ENCODE measurements at places on chromosomes 11 and 22.
A peak's percentile ranks its signal among the peaks of the same experiment; 100 is the strongest.

GRCh38 chr11:17828311-17828751, 93.8 kb downstream of the KCNC1 start:
- DNase-seq: peak; percentile 25

DNA sequence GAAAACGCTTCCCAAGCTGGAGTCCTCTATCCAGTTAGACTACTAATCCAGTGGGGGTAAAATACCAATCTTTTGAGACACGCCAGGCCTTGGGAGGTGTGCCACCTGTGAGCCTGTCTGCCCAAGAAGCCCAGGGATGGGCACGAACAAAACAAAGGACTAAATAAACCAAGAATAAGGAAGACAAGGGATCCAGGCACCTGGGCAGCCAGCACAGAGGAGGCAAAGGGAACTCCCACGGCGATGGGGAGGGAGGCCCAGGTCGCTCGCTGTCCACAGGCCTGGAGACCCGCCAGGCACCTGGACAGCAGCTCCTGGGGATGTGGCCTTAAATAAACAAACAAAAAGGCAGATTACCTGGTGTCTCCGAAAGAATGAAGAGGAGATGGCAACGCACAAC, 31.4 kb downstream of the LRFN4 start:
- DNase-seq: no peak

DNA sequence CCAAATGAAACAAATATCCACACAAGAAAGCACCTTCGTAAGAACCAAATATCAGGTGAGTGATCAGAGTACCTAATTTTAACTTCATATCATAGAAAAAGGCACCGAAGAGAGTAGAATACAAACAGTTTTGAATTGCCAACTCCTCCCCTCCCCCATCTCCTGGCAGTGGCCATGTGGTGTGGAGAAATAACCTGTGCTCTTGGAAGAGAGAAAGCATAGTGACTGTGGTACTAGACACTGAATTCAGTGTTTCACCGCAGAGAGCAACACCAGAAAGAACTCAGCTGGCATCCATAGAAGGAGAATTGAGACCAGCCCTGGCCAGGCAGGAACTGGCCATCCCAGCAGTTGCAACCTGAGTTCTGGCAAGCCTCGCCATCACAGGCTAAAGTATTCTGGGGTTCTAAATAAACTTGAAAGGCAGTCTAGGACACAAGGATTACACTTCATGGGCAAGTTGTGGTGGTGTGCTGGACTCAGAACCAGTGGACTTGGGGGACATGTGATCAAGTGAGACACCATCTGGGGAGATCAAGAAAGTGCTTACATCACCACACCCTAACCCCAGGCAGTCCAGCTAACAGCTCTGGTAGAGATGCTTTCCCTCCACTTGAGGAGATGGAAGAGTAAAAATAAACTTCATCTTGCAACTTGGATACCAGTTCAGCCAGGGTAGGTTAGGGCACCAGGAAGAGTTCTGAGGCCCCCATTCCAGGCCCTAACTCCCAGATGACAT, 1003.2 kb downstream of the NTM start:
- no peak for DNase-seq

DNA sequence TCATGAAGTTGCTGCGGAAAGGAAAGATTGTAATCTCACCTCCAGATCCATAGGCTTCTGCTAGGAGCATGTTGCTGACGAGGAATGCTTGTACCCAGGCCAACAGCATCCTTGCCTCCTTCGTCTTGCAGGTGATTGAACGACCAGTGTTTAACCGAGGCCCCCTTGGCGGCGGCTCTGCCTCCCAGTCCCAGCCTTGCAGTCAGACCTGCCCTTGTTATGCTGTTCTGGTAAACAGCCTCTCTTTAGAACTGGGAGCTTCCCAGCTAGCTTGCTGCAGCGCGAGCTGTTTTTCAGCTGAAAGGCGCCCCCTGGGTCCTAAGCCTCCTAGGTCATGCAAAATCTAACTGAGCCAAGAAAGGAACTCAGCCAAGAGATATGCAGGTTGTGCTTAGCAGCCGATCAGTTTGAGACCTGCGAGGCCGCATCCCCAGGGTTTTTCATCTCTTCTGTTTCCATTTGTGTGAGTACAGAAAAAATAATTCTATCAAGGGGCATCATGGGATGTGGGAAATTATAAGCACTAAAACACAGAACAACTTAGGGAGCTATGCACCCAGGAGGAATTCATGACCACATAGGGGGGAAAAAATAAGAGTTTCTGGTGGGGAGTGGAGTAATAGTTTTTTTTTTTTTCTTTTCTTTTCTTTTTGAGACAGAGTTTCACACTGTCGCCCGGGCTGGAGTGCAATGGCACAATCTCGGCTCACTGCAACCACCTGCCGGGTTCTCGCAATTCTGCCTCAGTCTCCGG, at the start of gene PIK3IP1:
Gene PIK3IP1, minus strand, starts transcription at position 253 of the 754 bp plus-strand sequence. Its CDS starts 144 bp downstream, at position 109.
- peak; percentile 86 for DNase-seq

- no peak for DNase-seq
These were observed 18.0 kb downstream of the TP53AIP1 start for GRCh38 chr11:128924510-128925249.

GRCh38 chr11:25396847-25397246, 900.0 kb downstream of the LUZP2 start:
- no peak for DNase-seq

GRCh38 chr22:48090332-48090672, 1327.9 kb downstream of the TBC1D22A start:
- DNase-seq: no peak

GRCh38 chr22:50730941-50731661, 6.9 kb upstream of the ACR start:
- DNase-seq: no peak

- no peak for DNase-seq
These were observed 7.2 kb downstream of the ATG16L2 start for GRCh38 chr11:72821221-72821919.

GRCh38 chr11:19975414-19975990, 184.8 kb downstream of the DBX1 start:
- no peak for DNase-seq

GRCh38 chr11:114091516-114092397, 32.2 kb downstream of the ZBTB16 start:
- no peak for DNase-seq

DNA sequence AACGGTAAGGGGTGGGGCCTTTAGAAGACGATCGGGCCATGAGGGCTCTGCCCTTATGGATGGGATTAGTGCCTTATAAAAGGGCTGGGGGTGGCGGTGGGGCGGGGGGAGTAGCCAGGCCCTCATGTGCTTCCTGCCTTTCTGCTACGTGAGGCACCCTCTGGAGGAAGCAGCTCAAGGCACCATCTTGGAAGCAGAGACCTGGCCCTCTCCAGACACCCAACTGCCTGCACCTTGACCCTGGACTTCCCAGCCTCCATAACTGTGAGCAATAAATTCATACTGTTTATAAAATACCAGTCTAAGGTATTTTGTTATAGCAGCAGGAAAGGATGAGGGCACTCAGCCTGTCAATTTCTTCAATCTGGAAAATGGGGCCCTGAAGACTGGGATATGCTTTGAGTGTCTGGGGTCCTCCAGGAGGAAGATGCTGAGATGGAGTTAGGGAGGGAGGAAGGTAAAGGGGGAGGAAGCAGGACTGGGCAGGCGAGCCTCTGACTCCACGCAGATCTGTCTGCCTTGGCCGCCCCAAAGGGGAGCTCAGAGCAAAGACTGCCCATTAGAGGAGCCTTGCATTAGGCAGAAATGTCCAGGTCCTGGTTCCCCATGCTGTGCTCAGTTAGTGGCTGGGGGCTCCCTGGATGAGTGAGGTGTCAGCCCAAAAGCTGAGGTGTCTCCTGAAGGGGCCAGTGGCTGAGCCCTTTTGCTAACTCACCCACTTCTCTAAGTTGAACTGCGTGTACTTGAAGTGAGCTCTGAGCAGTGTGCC, 5.3 kb downstream of the CABP2 start:
- DNase-seq: no peak

DNA sequence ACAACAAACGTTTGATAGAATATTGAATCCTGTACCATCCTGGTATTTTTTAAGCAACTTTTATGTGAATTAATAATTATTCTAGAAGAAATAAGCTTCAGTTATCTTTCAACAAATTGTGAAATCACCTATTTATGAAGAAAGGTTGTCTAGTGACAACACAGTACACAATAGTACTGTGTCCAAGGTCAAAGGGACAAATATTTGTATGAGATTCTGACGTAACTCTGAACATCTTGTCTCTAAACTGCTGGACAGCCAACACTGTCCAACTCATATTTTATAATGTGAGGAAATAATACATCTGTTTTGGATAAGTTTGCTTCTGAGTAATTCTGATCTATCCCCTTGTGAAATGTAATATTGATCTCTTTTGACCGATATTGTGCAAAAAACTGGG, 18.9 kb downstream of the CASP5 start:
- DNase-seq: no peak

GRCh38 chr11:61157743-61158142, 3.5 kb downstream of the VPS37C start:
- DNase-seq: no peak

DNA sequence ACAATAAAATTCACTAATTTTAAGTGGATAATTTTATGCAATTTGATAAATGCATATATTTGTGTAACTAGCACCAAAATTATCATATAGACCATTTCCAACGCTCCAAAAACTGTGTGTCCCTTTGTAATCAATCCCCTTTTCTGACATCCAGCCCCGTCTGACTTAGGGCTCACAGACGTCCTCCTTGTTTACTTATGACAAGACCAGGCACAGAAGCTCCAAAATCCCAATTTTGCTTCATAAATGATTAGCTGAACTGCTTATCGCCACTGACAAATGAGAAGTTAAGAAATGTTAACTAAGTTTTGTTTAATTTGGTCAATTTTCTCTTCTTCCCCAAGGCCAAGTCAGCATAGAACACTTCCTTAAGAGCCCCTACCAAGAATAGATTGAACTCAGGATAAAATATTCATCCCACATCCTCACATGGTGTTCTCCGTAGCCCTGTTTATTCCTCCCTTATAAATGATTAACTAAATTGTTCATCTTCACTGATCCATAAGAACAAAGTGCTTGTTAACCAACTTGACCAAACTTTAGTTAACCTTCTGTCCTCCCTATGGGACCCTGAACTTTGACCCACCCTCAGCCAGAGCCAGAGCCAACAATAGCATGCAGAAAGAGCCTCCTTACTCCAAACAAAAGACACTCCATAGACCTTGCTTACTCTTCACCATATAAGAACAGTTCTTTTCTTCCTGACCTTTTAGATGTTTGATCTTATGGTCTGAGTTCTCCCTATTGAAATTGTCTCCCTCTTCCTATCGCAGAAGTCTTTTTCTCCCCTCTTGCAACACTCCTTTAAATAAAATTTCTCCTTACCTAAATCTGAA, 30.8 kb upstream of the GLYAT start:
- no peak for DNase-seq

DNA sequence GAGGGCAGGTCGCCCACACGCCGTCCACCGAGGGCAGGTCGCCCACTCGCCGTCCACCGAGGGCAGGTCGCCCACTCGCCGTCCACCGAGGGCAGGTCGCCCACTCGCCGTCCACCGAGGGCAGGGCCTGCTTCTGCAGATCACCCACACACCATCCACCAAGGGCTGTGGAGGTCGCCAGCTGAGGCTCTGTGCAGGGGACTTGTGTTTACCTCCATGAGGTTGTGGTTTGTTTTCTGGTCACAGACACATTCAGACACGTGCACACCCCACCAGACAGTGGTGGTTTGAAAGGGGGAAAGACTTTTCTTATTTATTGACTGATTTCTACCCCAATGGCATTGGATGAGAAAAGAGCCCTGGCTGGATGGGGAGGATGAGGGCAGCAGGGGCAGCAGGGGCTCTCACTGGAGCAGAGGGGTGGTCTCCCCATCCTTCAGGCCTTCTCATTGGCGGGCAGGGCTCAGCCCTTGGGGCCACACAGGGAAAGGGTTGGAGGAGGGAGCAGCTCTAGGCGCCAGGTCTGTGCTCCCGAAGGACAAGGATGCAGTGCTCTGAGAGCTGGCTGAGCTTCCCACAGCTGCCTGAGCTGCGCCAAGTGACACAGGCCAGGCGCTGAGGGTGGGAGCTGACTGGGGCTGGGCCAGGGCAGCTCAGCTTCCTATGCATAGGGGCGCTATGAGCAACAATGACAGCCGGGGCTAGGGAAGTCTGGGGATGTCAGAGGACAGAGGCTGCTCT, 252.6 kb upstream of the B3GAT1 start:
- DNase-seq: no peak

DNA sequence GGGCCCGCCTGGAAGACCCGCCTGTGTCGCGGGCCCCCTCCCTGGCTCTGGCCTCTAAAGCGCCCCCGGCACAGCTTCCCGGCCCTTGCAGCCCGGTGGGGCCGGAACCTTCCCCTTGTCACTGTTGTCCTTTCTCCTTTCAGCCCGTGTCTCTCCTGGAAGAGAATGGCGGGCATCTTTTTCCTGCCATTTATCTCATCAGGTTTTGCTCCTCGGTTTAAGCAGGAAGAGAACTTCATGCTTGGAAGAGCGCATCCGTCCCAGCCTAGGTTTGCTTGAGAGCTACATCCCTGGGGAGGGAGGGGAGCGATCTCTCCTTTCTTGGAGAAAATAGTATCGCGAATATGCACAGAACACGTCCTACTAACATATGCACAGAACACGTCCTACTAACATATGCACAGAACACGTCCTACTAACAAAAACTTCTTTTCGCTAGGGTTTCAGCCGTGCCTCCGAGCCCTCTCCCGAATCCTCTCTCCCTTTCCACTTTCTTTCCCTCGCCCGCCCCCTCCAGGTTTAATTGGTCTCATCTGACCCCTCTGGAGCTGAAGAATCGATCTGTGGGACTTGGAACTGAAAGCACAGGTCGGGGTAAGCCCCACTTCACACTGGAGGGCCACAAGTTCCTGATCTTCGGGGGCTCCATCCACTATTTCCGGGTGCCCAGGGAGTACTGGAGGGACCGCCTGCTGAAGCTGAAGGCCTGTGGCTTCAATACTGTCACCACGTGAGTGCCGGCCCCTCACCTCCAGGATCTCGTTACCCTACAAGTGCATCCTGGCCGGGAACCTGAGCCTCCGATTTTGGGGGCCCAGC, 1.2 kb downstream of the GLB1L3 start:
- no peak for DNase-seq

DNA sequence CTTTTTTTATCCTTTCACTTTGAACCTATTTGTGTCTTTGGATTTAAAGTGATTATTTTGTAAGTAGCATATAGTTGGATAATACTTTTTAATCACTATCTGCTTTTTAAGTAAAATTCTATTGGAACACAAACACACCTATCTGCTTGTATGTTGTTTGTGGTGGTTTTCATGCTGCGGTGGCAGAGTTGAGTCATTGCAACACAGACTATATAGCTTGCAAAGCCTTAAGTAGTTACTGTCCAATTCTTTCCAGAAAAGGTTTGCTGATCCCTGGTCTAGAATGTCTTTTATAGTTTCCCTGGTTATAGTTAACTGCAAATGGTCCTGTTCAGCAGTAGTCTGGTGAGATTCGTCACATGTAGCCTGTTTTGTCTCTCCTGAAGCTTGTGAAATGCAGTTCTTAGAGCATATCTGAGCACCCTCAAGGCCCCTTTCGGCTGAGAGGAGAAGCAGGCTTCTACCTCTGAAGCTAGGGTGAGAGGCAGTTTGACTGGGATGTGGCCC, 21.5 kb downstream of the SHANK3 start:
- DNase-seq: peak; percentile 8

DNA sequence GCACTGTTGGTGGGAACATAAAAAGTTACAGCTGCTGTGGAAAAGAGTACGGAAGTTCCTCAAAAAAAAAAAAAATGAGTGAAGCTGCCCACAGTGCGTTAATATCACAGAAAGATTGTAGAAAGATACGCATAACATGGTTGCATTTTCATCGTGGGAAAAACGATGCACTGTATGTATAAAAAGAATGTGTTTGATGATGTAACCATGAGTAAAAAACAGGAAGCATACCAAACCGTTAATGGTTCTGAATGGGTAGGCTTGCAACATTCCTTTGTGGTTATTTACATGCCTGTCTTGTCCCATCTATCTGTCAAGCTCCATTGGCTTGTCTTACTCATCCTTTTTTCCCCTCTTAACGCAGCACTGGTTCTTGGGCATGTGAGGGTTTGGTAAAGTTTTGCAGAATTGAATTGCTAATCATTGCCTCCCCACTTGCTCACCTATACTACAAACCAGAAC, 33.8 kb upstream of the DKK3 start:
- peak; percentile 93 for DNase-seq

All from astrocyte of the spinal cord (primary cell).